Vagina (tissue), 2 donors: ENCODE measurements at places on chromosomes 16 and 17.

- DNase-seq = no peak
Observed at GRCh38 chr17:74745548-74746177, 2.8 kb upstream of the NHERF1 start.

DNA sequence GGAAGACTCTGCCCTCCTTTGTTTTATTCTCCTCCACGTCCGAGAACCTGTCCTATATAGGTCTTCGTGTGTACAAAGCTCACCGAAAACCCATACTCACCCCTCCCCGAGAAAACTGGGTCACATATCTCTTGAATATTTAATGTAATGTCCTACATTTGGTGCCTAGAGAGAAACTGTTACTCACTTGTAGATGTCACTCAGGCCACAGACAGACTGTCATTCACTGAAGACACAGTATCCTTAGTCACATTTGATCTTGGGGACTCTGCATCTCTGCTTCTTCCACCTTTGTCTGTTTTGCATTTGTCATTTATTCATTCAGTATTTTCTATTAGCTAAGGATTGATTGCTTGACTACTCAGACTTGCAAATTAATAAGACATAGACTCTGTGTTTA lies 131.8 kb upstream of the TBX2 start:
- no peak for DNase-seq

- DNase-seq = no peak
Observed at GRCh38 chr17:63290784-63291183, 155.3 kb downstream of the CYB561 start.

GRCh38 chr16:67552476-67552875 lies 9.8 kb upstream of the CTCF start:
- DNase-seq = no peak

DNA sequence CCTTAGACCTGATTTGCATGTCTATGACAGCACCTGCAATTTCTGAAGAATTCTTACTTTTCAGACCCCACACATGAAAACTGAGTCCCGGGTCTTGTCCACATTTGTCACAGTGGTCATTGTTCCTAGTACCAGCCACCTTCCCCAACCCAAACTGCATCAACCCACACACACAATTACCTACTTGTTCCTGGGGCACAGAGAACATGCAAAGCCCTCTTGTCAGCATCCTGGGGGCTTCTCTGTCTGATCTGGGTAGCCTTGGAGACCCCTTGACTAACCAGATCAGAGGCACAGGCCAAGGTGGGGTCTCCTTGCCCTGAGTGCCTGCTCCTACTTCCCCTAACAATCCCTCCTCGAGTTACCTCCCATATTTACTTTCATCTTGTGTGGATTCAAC lies 36.7 kb upstream of the PIK3R6 start:
- DNase-seq = no peak

DNA sequence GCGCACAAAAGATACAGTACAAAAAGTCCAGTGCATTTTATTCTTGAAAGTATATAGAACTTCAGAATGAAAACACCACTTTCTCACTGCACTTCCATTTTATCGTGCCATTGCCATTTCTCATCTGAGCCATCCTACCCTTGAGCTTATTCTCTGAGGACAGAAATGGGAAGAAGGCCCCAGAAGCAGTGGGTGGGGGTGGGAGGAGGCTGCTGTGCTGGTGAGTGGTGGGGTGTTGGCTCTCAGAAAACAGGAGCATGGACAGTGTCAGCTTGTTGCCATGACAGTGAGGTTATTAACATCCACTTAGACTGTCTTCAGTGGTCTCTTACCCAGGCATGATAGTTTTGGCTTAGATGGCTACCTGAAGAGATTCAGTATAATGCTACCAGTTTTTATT lies 4.5 kb downstream of the ATMIN start:
- no peak for DNase-seq

DNA sequence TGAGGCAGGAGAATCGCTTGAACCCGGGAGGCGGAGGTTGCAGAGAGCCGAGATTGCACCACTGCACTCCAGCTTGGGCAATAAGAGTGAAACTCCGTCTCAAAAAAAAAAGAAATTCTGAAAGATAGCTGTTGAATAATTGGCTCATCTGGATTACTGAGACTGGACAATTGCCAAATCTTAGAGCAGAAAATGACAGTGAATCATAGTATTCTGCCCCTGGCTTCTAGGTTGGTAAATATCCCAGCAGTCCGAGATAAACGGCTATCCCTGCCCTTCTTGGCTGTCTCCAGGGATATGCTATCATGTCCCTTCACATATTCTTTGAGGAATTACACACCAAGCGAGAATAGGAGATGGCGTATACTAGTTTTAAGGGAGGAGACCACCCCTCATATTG lies 35.5 kb upstream of the METTL16 start:
- DNase-seq = no peak

GRCh38 chr17:17691468-17692263 lies 10.4 kb downstream of the RAI1 start:
- DNase-seq = no peak

GRCh38 chr16:8644211-8645140 lies 23.0 kb downstream of the METTL22 start:
- DNase-seq = no peak

DNA sequence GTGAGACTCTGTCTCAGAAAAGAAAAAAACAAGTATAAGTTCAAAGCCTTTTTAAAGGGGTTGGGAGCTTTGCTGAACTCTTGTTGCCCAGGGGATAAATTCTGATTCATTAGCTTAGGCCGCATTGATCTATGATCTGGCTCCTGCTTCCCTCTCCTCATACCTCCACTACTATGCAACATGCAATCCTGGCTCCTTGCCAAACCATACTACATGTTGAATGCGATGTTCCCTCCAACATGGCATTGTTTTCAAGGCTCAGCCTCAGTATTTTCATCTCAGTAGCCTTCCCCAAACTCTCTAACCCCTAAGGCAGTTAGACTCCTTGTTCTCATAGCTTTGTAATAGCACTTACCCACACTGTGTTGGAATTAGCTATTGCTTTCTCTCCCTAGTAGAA lies 6.2 kb downstream of the REXO5 start:
- no peak for DNase-seq

DNA sequence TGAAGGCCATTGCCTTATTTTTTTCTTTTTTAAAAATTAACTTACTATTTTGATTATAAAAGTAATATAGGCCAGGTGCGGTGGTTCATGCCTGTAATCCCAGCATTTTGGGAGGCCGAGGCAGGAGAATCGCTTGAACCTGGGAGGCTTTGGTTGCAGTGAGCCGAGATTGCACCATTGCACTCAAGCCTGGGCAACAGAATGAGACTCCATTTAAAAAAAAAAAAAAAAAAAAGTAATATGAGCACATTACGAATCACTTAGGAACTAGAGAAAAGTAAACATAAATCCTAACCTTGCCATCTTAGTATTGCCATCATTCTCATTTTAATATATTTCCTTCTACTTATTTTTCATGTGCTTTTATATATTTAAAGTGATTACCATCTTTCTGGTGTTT lies 12.9 kb upstream of the TACO1 start:
- no peak for DNase-seq

DNA sequence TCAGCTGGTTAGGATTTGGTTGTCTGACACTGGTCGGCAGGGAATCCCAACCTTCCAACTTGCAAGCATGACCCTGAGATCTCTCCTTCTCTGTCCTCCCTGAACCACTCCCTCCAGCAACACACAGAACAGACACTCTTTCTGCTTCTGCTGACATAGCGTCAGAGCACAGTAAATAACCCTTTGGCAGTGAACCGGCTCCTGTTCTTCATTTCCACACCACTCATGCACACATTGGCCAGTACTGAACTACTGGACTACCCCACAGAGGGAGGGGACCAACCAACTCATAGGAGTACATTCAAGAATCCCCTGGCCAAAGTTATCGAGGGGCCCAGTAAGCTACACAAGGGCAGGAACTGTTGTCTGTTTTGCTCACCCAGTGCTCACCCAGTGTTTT lies 138.2 kb downstream of the ZNF423 start:
- DNase-seq = no peak

- no peak for DNase-seq
Observed at GRCh38 chr16:30615358-30616091, 5.3 kb upstream of the ZNF689 start.

GRCh38 chr16:19173059-19173458 lies 5.0 kb downstream of the SYT17 start:
- DNase-seq = no peak

GRCh38 chr17:28616281-28616680 lies 2.3 kb upstream of the RSKR start:
- no peak for DNase-seq

DNA sequence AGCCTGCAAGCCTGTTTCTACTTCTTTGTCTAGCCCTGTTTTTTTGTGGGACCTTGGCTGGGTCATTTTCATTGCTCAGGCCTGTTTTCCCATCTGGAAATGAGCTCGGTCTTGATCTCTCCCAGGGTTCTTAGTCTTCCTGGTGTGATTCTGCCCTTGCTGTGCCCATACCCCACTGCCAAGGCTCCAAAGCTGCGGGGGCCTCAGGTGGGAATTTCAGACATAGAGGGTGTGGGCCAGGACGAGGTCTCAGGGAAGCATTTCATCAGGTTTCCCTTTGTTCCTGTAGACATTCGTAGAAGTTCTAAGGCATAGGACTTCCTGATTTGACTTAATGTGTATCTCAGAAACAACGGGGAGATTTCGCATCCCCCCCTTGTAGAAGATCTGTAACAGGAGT lies 5.8 kb downstream of the MPRIP start:
- DNase-seq = no peak

DNA sequence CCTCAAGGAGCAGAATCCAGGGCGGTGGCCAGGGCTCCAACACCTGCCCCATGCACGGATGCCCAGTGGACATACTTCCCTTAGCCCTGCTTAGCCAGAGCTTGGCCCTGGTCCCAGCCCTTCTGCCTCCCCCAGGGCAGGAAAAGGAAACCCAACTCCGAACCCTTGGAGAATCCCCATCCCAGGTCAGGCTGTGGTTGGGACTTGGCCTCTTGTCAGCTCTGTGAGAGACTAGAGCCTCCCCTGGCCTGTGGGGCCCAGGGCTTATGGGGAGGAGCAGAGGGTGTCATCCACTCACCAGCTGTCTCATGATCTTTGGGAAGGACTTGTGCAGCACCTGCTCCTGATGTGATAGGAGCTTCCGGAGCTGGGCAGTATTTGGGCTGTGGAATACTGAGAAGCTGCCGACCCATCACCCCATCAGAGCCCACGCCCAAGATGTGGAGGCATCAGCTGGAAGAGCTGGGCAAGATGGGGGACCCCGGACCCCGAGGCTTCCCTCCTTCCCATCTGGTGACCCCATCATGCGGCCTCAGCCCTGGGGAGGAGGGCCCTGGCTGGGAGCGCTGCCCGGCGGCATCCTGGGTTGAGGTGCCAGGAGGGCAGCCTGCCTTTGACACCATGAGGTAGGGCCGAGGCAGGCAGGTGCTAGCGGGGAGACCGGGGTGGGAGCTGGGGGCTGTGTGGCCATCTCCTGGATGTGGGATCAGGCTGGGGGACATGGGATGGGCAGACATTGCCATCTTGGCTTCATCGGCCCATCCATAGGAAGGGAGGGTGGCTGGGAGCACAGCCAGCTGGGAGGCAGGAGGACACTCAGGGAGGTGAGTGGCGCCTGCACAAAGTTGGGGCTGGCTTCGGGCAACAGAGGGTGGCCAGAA lies 45.1 kb downstream of the TNFRSF13B start:
- DNase-seq = no peak

GRCh38 chr16:75138636-75139035 lies 9.7 kb upstream of the ZFP1 start:
- DNase-seq = no peak

GRCh38 chr17:47843391-47843730 lies 2.3 kb upstream of the SCRN2 start:
- DNase-seq = no peak

- no peak for DNase-seq
Observed at GRCh38 chr17:45660474-45660873, 123.6 kb upstream of the CRHR1 start.

- no peak for DNase-seq
Observed at GRCh38 chr17:79005063-79005861, 4.3 kb downstream of the CANT1 start.

DNA sequence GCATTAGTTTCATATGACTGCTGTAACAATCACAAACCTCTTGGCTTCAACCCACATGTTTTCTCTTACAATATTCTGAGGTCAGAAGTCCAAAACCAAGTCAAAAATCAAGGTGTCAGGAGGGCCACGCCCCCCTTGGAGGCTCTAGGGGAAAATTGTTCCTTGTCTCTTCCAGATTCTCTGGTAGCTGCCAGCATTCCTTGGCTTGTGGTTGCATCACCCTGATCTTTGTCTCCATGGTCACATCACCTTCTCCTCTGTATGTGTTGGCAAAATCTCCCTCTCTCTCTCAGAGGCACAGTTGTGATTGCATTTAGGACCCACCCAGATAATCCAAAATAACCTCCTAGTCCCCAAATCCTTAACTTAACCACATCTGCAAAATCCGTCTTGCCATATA lies 105.8 kb downstream of the GAS7 start:
- no peak for DNase-seq

DNA sequence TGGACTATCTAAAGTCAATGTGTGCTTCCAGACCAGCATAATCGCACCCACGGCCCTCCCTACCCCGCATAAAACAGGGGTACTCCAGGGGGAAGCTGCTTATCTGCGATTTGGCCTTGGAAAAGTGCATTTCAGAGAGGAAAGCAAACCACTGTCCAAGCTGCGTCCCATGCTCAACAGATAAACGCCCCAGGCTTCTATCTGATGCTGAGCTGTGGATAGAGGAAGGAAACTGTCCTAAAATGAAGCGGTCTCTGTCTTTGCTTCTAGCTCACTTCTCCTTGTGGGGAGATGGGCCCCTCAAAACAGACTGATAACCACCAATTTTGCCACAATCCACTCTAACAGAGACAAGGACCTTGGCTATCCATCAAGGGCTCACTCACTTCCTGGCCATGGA lies 160.5 kb upstream of the TNRC6C start:
- no peak for DNase-seq
